ENCODE measurements at places on chromosomes 6 and 20.

DNA sequence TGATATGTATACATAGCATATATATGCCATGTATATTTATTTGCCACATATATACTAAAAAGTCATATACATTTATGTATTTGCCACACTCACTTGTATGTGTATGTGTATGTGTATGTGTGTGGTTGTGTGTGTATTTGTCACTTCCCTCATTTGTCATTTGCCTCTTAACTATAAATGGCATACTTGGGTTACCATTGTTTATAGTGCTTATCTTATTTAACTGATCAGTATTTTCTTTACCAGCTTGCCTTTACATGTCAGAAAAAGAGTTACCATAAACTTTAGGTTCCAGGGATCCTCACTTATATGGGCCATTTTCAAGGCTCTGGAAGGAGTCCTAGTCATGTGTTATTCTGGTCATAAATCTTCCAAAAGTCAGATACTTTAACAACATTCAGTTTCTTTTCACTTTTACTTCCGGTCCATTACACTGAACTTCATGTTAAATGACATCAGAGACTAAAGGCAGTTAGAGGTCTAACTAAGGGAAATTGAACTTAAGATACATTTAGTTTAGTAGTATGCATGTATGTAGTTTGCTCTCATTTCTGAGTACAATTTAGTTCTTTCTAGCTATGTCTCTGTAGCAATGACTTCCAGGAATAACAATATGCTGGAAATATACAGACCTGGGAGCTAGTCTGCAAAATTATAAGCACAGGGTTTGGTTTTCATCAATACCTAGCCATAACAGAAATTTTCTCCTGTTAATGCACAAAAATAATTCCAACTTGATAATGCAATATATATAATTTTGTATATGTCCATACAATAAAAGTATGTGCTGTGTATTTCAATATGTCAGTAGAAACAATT is 33.7 kb upstream of the HIVEP1 start:
- no peak for DNase-seq

DNA sequence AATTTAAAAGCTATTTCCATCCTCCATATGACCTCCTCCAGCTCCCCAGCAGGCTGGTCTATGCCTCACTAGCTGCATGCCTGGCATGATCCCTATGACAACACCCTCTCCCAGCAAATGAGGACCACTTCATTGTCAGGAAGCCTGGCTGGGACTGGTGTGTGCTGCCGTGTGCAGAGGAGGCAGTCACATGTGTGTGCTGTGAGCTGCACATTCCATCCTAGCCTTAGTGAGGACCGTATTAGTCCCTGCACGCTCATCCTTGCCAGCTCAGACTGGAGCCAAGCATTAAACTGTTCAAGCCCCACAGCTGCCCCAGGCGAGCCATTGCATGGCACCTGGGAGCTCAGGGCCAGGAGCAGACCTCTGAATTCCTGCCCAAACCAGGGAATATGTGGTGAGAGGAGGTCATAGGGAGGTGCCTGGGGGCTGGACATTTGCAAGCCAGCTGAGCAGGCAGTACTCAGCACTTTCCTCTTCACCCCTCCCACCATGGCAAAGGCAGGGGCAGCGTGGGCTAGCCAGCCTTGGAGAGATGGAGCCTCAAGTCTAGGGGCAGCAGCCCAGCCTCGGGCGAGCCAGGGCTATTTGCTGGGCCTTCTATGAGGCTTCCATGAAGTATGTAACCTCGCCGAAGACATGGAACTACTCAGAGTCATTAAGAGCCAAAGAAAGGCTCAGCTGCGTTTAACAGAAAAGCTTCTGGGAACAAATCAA is 8.7 kb upstream of the CCN5 start:
- no peak for DNase-seq

- no peak for DNase-seq
These were observed 511.9 kb downstream of the KIF16B start for GRCh38 chr20:16061351-16061750.

GRCh38 chr6:122050242-122050755 is 349.2 kb upstream of the HSF2 start:
- DNase-seq = no peak

GRCh38 chr6:128068119-128068479 is 167.2 kb upstream of the THEMIS start:
- DNase-seq = no peak

DNA sequence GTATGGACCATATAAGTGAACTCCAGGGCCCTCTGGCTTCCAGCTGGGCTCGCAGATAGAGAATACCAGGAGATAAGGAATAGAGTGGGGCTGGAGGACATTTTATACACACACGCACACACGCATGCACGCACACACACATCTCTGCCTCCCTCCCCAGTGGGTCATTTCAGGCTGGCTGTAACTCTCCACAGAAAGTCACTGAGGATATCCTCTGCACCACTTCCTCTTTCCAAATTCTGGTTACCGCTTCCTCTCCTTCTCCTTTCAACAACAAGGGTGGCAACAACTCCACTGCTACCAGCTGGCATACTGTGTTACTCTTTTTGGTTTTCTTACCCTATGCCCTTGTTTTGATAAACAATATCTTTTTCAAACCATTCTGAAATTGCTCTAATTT is 280.2 kb downstream of the COL12A1 start:
- no peak for DNase-seq

GRCh38 chr6:21947731-21948386 is 349.0 kb downstream of the PRL start:
- no peak for DNase-seq

- no peak for DNase-seq
These were observed 129.3 kb downstream of the KLHL32 start for GRCh38 chr6:97053643-97054411.

- DNase-seq = no peak
These were observed 19.3 kb downstream of the PLCB1 start for GRCh38 chr20:8151372-8151771.

- no peak for DNase-seq
These were observed 4.6 kb downstream of the MEA1 start for GRCh38 chr6:43009124-43009523.

DNA sequence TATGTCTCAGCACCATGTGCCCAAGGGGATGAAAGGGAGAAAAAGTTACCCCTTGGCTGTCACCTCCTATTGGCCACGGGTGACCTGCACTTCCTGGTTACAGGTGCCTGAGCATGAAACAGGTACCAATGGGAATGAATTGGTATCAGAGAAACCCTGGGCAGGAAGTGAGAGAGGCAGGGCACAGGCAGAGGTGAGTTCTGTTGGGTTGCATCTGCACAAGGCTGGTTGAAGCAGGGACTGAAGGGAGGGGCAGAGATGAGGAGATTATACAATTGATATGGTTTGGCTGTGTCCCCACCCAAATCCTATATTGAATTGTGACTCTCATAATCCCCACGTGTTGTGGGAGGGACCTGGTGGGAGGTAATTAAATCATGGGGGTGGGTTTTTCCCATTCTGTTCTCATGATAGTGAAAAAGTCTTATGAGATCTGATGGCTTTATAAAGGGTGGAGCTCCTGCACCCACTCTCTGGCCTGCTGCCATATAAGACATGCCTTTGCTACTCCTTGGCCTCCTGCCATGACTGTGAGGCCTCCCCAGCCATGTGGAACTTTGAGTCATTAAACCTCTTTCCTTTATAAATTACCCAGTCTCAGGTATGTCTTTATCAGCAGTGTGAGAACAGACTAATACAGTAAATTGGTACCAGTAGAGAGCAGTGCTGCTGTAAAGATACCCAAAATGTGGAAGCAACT is 291.8 kb downstream of the LRFN2 start:
- no peak for DNase-seq

GRCh38 chr6:57261926-57262325 is 39.8 kb upstream of the RAB23 start:
- no peak for DNase-seq

- DNase-seq = no peak
These were observed 23.4 kb downstream of the IL22RA2 start for GRCh38 chr6:137150072-137150471.

DNA sequence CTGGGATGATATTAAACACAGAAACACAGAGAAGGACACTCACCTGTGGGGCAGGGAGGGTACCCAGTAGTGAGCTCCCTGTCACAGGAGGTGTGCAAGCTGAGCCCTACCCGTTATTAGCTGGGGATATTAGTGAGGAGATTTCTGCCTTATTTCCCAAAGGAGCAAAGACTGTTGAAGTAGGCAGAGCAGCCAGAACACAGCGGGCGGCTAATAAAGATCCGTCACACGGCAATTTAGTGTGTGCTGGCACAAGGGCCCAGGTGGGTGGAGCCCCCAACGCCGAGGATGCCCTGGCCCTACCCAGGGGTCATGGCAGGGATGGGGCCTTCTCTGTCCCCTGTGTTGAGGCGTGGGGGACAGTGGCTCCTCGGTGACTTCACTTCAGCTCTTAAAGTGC is 8.3 kb downstream of the VSTM2L start:
- no peak for DNase-seq

GRCh38 chr20:63005862-63006539 is 763 bp downstream of the BHLHE23 start:
- DNase-seq = no peak

GRCh38 chr6:99478483-99478882 is 36.7 kb downstream of the USP45 start:
- DNase-seq = no peak

DNA sequence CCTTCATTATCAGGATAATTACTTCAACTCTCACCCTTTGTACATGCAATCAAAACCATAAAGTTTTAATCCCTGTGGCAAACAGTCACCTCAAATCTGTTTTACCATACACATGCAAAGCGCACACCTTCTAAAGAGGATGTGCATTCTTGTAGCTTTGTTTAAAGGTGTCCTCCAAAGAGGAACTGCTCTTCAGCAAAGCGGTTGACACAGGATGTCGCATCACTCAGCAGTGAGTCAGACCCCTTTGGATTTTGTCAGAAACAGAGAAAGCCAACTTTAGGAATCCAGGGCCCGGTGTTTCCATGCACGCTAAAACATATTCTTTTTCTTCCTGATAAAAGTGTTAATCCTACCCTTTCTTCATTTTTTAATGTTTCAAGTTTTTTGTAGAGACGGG is 268.3 kb upstream of the ARID1B start:
- DNase-seq = no peak

GRCh38 chr20:2005831-2006426 is 12.1 kb upstream of the PDYN start:
- DNase-seq = peak; percentile 36

DNA sequence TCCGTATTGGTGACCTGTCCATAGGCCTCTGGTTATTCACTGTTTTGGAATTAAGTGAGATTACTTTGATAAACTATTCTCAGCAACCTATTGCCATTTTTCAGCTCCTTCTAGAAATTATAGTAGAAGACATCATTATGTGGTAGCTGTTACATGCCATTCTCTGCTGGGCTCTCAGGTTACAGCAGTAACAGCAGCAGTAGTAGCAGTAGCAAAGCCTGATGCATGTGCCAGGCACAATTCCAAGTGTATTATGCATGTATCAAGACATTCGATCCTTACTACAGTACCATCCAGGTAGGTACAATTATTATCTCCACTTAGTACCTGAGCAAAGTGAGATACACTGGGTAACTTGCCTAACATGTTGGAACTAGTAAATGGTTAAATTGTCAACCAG is 74.3 kb downstream of the RPS12 start:
- DNase-seq = no peak

- no peak for DNase-seq
These were observed 70.6 kb downstream of the SHPRH start for GRCh38 chr6:145893586-145893985.

GRCh38 chr6:45997875-45998506 is 17.7 kb downstream of the CLIC5 start:
- DNase-seq = no peak

GRCh38 chr6:138509371-138509770 is 10.1 kb upstream of the NHSL1 start:
- peak; percentile 16 for DNase-seq

DNA sequence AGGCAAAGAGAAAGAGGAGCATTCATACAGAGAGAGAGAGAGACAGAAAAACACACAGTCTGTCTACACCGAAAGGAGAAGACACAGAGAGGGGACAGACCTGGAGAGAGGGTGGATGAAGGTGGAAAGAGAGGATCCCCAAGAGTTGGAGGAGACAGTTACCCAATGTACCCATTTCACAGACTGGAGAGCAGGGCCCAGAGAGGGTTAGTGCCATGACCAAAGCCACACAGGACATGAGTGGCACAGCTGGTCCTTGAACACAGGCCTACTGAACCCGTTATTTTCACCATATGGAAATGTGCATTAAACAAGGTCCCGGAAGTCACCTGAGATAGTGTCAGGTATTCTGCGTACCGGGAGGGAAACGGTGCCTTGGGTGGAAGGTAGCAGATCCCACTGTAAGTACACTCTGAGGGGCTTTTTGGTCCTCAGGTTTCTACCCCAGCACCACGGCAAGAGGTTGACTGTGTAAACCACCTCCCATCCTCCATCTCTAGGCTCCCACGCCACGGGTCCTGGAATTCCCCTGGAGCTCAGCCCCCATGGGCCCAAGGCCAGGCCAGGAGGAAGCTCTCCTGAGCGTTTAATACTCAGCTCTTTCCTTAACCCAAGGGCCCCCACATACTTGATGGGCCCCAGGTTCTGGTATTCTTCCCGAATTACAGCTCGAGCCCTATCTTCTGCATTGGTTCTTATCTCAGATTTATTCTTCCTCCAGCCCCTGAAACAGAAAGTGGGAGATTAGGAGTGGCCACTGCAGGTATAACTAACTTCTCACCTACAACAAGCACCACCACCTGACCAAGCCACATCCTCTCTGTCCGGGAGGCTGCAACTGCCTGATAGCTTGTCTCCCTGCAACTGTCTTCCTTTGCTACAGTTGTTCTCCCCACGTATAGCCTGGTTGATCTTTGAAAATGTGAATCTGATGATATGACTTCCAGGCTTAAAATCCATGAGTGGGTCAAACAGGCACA is 38.4 kb upstream of the OCSTAMP start:
- DNase-seq = no peak

DNA sequence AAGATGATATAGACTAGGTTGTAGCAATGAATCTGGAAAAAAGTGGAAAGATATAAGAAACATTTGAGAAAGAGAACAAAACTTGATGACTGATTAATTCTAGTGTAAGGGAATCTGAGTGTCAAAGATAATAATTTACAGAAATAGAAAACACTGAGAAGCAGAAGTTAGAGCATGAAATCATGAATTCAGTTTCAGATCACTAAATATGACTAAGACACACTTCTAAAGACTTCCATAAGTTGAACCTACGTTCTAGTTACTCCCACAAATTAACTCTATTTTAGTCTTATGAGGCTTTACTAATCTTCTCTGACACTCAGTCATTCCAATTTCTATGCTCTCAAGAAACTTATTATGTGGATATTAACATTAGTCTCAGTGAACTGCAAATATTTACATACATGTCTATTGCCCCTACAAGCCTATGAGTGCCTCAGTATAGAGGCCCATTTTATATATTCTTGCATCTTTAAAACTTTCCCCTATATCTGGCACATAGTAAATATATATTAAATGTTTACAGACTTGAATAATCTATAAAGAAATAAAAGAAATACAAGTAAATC is 30.4 kb downstream of the IBTK start:
- no peak for DNase-seq

All from activated T-cell treated with anti-CD3 and anti-CD28 coated beads for 4 hours (primary cell).